ENCODE measurements at places on chromosomes 11 and 22.
A peak's percentile ranks its signal among the peaks of the same experiment; 100 is the strongest.

DNA sequence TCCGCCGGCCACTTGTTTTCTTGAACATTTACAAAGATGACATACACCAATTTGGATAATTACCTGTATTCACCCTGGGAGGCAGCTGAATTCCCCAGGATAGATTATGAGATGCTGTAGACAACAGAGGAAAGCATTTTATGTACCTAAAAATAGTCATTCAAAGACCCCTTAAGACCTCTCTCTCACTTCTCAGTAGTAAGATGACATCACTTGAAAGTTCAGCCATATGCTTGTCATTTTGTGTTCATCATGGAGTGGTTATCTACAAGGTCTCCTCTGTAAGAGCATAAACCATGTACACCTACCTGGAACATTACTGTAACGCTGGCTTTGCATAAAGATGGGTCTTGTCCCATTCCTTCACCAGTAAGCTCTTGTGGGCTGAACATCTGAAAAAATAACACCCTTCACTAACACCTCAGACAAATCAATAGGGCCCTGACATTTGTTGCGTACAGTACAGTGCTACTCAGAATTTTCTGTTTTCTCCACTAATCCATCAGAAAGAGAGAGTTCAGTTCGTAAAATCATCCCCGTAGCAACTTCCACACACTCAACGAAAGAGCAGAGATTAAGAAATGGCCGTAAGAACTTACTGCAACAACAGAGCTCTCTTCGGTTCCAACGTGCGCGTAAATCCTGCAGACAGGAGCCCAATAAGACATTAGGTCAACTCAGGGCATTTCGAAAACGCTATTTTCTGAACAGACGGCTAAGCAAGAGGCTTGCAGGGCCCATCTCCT, 15.6 kb upstream of the WDR74 start:
- no peak for DNase-seq

DNA sequence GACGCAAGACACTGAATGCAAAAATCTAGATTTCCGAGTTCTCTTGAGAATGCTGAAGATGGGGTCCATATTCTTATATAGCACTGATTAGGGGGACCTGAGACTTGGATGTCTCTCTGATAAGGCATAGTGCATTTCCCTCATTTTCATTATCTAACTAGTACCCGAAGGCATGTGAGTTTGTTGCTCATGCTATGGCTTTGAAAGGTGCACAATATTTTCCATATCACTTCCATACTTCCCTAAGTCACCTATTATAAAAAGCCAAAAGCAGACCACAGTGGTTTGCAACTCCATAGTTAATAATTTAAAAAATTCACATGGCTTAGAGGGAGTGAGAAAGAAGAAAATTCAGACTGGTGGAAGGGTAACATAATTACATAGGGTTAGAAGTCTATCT, 1.7 kb downstream of the BTBD10 start:
- DNase-seq, result no peak

- no peak for DNase-seq
Measured at GRCh38 chr11:116072601-116073410, 568.6 kb upstream of the CADM1 start.

DNA sequence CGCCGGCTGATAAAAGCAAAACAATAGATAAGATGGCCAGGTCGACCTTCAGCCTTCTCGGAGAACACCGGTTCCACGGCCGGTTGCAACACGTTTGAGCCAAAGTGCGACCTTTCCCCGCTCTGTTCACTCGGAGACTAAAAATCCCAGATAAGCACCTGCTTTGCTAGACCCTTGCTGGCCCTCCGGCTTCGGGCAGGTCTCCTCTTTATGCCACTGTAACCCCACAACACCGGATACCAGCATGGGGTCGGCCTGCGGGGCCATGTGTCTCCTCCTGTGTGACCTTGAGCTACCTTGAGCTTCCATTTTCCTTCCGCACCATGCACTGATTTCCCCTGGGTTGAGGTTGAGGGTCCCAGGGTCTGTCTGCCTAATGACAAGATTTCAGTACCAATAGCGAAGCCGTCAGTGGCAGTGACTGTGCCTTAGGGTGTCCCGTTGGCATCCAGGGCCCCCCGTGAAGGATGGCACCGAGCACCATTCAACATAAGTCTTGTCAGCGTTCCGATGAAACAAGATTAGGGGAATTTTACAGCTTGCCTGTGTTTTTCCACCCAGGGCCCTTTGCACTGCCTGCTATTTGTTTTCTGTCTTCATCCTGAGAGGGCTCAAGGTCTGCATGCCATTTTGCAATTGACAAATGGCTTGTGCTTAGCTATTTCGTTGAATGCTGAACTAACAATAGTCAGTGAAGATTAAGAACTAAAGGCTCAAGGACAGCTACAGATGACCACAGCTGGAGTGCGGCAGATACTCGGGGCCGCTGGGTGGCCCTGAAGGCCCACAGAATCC, 118.6 kb downstream of the KCNQ1 start:
- DNase-seq, result no peak

DNA sequence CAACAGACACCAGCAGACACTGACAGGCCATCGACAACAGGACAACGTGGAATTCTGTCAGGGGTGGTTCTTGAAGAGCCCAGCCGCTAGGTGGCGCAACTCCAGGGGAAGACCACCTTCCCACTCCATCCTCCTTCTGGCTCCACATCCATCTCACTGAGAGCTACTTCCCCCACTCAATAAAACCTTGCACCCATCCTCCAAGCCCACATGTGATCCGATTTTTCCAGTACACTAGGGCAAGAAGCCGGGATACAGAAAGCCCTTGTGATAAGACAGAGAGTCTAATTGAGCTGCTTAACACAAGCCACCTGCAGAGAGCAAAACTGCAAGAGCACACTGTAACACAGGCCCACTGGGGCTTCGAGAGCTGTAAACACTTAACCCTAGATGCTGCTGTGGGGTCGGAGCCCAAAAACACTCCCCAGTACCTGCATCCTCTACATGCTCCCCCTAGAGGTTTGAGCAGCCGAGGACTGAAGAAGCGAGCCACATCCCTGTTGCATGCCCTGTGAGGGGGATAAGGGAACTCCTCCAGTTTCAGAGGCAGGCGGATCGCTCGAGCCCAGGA, 11.5 kb upstream of the RAB39A start:
- no peak for DNase-seq

DNA sequence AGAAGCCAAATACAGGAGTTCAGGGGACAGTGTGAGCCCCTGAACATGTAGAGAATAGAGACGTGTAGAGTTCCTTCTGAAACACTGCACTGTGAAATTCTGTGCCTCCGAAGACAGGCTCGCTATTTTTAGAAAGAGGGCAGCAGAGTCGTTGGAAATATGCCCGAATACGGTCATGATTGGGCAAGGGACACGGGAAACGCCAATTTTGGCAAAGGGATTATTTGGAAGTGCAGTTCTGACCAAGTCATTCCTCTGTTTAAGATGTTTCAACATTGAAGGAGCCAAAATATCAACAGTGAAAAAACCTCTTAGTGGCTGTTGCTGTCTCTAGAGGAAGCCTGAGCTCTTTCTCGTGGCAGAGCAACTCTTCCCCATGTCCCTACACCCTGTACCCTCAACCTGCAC, 9.5 kb upstream of the CBX6 start:
- no peak for DNase-seq

- DNase-seq, result no peak
Measured at GRCh38 chr11:99614352-99614751, 593.6 kb downstream of the CNTN5 start.

DNA sequence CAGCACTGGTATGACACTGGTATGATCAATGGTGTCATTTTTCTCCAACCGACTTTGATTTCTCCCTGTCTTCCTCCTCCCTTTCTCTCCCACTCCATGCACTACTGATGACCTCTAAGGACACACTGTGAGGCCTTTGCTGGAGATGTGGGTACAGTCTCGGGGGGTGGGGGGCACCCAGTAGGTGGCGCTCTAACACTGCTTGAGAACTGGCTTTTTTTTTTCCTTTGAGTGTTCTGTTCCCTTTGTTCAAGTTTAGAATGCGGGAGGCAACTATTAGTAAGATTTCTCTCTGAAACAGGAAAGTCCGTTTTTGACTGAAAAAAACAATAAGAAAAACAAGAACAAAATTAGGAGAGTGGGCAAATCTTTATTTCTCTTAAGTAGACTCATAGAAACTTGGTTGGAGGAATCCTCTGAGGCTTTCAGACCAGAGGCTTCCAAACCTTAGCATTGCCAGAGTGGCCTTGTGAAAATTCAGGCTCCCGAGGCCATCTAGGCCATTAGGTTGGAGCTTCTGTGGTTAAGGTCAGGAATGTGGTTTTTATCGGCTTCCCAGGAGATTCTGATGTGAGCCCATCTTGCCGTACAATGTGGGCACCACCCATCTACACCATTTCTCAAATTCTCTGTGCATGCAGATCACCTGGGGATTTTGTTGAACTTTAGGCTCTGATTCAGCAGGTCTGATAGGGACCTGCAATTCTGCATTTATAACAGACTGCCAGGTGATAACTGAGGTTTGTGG, 43.2 kb downstream of the PANX1 start:
- DNase-seq, result peak; percentile 6

GRCh38 chr11:64226507-64227051, 505 bp downstream of the NUDT22 start:
- DNase-seq, result peak; percentile 73

DNA sequence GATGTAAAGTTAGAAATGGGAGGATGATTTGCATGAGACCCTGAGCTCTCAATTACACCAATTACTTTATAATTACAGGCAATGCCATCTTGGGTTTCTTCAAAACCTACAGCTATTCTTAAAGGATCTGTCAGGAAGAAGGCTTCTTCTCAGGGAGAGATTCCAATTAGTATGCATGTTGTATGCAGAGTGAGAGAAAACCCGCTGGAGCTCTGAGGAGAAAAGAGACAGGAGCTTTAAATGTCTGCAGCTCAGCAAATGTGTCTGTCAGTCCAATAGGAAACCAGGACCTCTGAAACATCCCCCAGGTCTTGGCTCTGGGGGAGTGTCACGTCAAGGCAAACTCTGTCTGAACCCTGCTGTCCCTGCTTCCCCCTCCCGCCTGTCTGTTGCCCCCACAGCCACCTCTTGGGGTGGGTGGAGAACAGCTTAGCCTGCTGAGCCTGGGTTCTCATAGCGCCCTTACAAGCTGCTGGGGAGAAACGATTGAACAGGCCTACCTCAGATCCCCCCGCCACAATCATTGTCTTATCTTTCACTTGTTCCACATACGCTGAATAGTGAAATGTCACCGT, 140.2 kb downstream of the SPATA19 start:
- no peak for DNase-seq

GRCh38 chr11:66705587-66706335, 23.3 kb downstream of the SPTBN2 start:
- DNase-seq, result no peak

DNA sequence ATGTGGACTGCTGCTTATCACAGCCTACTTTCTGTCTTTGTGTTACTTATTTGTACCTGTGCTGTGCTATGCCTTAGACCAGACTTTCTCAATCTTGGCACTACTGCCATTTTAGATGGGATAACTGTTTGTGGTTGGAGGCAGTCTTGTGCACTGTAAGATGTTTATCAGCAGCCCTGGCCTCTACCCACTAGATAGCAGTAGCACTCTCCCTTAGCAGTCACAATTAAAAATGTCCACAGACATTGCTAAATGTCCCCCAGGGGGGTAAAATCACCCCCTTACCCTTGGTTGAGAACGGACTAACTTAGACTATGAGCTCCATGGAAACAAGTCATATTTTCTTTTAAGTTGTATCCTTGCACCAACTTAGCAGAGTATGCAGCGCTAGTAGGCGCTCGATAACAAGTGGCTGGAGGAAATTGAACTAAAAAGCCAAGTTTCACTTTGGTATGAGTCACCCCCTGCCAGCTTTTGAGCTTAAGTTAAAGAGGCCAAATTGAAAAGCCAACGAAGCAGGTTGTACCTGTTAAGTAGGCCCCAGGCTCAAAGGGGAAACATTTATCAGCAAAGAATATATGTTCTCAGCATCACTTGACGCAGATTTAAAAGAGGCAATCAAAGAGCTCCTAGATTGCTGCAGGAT, 304.8 kb upstream of the SORL1-AS1 start:
- no peak for DNase-seq

- no peak for DNase-seq
Measured at GRCh38 chr22:21043860-21044535, 1.7 kb upstream of the LRRC74B start.

DNA sequence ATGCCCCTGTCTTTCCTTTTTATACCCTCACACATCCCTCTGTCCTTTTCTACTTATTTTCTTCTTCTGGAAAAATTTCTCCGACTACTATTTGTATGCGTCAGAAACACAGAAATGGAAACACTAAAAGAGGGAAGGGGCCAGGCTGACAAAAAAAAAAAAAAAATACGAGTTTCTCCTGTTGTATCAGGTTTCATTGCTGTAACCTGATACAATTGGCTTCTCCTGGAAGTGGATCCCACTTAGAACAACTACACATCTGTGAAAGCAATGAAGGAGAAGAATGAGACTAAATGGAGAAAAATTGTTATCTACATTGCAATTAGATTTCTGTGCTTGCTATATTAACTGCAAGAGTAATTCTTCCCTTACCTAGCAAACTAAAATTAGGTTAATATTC, 393.9 kb downstream of the GUCY1A2 start:
- no peak for DNase-seq

- DNase-seq, result no peak
Measured at GRCh38 chr11:72381584-72382090, 52.7 kb downstream of the CLPB start.

GRCh38 chr11:65425971-65426838, 3.6 kb downstream of the NEAT1 start:
- no peak for DNase-seq

DNA sequence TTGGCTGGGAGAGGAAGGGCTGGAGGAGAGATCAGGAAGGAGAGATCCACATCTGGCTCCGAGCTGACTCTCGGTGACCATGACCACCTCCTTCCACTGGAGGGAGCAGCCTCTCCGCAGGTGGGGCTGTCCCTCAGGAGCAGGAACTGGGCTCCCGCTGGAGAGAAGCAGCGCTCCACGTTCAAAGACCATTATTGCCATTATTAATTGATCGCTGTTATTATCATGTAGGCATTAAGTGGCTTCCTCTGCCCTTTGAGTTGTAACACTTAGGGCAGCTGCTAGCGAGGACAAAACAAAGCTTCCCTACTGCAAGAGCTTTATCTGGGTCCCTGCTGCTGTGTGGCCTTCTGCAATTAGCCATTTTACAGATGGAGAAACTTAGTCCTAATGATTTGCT, 251.9 kb downstream of the ST3GAL4 start:
- DNase-seq, result peak; percentile 69

GRCh38 chr22:41840216-41840615, 7.3 kb downstream of the SREBF2 start:
- no peak for DNase-seq

GRCh38 chr22:31958625-31959239, 14.4 kb downstream of the YWHAH start:
- DNase-seq, result no peak

- no peak for DNase-seq
Measured at GRCh38 chr22:36738416-36739020, 35.0 kb upstream of the CACNG2 start.

GRCh38 chr22:22759371-22759770, 115.0 kb downstream of the GGTLC2 start:
- no peak for DNase-seq

- no peak for DNase-seq
Measured at GRCh38 chr11:102577182-102577581, 46.6 kb upstream of the MMP7 start.

GRCh38 chr11:121105481-121106195, 4.6 kb downstream of the TECTA start:
- no peak for DNase-seq
